ENCODE measurements at places on chromosomes 7 and 10.

DNA sequence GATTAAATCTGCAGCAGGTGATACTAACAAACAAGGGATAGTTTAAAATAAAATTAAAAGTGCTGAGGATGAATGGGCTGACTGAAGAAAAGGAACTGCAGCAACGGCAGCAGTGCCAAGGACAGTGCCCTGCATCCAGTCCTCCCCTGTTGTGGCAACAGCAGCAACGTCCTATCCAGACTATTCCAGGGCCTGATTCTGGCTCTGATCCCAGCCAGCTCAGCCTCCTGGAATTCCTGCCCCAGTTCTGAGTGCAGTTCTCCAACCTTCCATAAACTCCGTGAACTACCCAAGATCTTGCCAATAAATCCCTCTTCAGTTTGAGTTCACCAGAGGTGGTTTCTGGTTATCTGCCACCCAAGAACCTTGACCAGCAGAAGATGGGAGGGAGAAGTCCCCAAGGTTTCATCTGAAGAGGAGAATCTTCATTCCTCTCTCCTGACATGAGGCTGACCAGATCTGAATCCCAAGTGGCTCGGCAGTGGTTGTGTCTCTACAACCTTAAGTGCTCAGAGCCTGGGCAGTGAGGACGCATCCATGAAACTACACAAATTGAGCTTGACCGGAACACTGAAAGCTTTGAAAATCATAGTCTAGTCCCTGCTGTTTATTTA, 115.8 kb downstream of the SORBS1 start:
- no peak for DNase-seq

- DNase-seq = no peak
These were observed 29.7 kb downstream of the IMMP2L start for GRCh38 chr7:111532625-111533024.

- no peak for DNase-seq
These were observed 4.7 kb upstream of the ABLIM1 start for GRCh38 chr10:114662646-114663217.

DNA sequence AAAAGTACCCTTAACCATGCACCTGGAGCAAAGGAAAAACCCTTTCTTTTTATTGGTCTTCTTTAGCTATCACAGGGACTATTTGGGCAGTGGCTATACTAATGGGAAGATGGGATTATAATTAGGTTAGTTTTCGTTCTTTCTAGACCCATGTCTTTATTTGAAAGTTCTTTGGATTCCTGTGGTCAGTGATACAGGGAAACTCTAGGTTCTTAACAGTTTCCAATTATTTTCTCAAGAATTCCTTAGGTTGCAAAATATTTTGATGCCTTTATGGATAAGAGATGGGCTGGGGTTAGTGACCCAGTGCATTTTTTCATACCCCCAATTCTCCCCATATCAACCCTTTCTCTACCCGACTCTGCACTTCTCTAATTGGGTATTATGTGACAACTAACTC, 49.0 kb downstream of the ADD3 start:
- DNase-seq = no peak

- DNase-seq = no peak
These were observed 64.0 kb upstream of the SEMA3A start for GRCh38 chr7:84258628-84259027.

DNA sequence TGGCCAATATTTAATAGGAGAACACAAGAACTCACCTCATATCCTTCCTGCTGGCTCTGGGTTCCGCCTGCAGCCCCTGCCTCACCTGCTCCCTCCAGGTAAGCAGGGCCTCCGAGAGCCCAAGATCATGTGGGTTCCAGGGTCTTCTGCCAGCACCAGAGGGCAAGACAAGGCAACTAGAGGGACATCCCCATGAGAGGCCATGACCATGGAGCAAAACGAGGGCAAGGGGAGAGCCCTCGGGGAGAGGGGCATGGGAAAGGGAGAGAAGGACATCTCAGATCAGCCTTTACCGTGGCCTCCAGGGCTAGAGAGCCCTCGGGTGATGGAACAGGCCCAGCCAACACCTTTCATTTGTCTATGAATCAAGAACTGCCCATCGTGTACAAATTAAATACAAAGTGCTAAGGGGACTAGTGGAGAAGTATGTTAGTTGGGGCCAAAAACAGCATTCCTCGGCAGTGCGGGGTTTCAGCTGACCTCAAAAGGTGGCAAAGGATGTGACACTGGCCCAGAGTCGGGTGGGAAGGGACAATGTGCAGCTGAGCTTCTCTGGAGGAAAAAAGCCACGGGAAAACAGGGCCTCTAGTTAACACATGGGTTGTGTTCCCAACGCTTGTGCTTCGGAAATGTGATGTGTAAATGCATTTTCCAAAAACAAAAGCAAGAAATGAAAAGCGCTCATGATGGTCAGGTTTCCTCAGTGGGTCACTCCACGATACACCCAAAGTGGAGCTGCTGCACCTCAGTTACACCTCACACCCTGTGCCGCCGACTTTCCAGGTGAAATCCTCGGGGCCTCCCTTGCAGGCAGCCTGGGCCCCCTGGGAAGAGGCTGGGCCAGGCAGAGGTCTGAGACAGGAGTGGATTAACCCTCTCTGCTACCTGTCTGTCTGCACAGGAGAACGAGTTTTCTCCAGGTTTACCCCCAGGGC, 2.0 kb downstream of the AOC1 start:
- DNase-seq = no peak

- DNase-seq = no peak
These were observed 295.6 kb downstream of the AUTS2 start for GRCh38 chr7:69893906-69894305.

DNA sequence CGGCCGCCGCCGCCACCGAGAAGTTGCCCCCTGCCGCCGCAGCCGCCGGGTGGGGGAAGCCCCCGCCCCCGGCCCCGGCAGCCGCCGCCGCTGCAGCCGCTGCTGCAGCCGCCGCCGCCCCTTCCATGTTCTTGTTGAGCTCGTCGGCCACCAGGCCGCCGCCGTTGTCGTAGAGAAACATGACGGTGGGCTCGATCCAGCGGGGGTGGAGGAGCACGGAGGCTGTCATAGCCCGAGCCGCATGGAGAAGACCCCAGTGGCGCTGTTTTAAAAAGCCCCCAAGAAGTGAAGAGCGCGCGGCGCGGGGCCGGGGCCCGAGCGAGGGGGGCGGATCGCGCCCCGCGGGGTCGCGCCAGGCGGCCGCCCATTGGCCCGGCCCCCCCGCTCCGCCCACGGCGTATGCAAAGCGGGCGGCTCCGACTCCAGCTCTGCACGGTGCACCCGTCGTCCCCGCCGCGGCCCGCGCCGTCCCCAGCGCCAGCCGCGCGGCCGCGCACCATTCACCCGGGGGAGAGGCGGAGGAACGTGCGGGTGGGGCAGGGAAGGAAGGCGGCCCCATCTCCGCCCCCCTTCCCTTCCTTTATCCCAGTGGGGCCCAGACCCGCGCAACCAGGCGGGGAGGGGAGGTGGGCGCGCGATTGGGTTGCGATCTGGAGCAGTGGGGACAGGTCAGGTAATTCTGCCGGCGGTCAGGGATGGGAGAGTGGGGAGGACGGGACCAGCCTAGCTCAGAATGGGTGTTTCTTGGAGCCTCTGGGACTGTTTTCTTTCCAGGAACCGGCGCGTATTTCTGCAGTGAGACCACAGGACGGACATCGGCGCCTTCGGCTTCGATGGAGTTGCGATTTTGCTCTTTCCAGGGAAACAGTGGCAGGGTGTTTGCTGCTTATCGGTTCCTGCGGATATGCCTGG, at the start of gene HOXA13:
Gene HOXA13 (minus strand): TSS at position 243 of the 912 bp plus-strand sequence. CDS start 14 bp downstream, at position 229.
- DNase-seq = no peak

DNA sequence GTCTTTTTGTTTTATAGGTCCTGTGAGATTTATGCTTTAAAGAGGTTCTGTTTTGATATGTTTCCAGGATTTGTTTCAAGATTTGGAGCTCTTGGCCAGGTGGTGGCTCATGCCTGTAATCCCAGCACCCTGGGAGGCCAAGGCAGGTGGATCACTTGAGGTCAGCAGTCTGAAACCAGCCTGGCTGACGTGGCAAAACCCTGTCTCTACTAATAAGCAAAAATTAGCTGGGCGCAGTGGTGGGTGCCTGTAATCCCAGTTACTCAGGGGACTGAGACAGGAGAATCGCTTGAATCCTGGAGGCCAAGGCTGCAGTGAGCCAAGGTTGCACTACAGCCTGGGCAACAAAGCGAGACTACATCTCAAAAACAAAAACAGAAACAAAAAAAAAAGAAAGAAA, 8.3 kb upstream of the HYAL4 start:
- DNase-seq = no peak

- DNase-seq = no peak
These were observed 291.7 kb downstream of the AUTS2 start for GRCh38 chr7:69889976-69890351.

DNA sequence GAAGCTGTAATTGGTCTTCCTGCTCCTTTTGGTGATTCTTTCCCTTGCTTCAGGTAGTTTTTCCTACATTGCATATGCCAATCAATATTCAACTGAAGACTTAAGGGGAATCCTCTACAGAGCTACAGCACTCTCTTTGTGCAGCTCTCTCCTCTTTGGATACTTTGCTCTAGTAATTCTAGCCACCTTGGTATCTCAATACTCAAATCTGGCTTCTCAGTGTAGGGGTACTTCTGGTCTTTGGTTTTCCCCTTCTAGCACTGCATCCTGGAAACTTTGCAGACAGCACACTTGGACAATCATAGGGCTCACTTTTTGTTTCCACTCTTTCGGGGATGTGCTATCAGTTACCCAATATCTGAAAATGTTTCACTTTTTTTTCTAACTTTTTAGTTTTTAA, 9.9 kb downstream of the PHTF2 start:
- no peak for DNase-seq

- DNase-seq = no peak
These were observed 71.3 kb downstream of the NRCAM start for GRCh38 chr7:108384716-108385483.

DNA sequence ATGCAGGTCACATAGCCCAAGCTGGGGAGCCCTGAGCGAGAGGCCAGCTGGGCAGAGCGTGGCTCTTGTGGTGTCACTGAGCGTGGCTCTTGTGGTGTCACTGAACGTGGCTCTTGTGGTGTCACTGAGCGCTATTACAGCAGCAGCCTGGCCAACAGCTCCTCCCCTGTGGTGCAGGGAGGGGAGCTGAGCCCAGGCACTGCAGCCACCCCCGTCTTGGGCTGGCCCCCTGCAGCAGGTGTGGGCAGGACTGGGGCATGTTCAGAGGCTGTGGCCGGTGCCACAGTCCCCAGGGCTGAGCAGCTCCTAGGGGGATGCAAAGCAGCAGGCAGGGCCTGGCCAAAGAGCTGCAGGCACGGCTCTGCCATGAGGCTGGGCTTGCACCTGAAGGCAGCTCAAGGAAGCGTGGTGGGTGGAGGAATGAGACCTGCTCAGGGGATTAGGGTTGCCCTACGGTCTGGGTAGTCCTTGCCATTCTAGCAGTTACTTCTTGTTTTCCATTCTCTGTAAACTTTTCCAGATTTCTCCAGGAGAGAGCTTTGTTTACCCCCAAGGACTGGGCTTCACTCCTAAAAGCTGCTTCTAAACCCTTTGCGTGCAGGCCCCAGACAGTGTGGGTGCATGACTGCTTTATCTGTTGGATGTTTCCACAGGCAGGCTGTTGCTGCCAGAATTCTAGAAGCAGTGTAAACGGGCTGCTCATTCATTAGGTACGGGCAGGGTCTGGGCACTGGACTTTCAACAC, 29.2 kb downstream of the ZNF783 start:
- no peak for DNase-seq

GRCh38 chr10:93412801-93413200, 69.3 kb downstream of the MYOF start:
- no peak for DNase-seq

DNA sequence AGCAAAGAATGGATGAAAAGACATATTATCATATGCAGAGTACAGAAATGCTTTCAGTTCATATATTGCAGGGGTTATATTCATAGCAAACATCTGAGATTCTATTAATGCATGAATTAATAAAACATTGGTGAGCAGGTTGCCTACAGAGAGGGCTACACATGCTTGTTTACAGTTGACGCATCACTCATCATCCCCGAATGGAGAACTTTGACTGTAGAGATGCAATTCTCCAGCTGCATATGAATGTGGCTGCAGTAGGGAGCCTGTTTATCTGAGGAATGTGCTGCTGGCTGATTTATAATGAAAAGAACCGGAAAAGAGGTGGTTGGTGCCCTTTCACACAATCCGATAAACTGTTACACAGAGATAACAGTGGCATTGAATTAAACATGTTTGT, 116.5 kb downstream of the GRM3 start:
- no peak for DNase-seq

- no peak for DNase-seq
These were observed 811 bp downstream of the CDK5 start for GRCh38 chr7:151056666-151057505.

GRCh38 chr10:102327002-102327401, 68.5 kb upstream of the NFKB2 start:
- DNase-seq = no peak

DNA sequence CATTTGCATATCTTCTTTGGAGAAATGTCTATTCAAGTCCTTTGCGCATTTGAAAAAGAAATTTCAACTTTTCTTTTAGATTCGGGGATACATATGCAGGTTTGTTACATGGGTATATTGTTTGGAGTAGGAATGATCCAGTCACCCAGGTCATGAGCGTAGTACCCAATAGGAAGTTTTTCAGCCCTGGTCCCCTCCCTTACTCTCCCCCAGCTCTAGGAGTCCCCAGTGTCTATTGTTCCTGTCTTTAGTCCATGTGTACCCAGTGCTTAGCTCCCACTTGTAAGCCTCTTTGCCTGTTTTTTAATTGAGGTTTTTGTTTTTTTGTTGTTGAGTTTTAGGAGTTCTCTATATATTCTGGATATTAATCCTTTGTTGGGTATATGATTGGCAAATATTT, 63.3 kb downstream of the SND1 start:
- no peak for DNase-seq

- no peak for DNase-seq
These were observed 71.1 kb downstream of the LYZL2 start for GRCh38 chr10:30558411-30558810.

DNA sequence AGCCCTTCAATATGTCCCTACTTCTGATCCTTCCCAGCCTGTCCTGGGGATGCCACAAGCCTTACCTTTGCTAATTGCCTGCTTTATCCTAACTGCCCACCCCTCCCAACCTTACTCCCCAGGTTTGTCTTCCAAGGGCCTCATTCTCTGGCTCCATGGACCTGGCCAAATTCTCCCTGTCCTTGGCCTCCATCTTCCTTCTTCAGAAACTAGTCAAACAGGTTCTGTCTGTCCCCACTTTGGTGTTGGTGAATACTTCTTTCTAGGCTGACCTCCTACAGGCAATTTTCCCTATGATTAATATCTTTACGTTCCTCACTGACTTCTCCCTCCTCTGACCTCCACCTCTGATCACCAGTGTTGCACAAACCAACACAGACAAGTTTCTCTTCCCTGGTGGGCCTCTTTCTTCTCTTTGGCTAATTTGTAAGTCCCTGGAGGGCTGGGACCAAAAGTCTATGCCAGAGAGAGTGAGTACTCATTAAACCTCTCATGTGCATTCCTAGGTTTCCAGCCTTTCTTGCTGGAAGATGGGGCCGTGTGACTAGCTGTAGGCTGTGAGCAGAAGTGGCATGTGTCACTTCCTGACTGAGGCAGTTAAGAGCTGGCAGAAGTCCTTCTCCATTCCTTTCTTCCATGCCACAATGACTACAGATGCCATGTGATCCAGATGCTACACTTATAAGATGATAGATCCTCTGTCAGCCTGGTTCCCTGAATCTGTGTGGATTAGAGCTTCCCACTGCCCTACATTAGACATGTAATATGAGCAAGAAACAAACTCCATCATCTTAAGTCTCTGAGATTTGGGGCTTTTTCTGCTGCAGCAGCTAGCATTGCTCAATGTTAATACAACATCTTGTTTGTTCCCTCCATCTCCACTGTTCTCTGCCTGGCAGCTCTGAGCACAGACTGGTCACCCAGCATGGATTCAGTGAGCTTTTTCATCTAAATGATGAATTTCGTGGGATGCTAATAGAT, 382.7 kb downstream of the RPS24 start:
- no peak for DNase-seq
